ENCODE measurements at places on chromosomes 4 and X.

- DNase-seq = no peak
These were observed 103.6 kb upstream of the TEX13D start for GRCh38 chrX:124228849-124229248.

- DNase-seq = no peak
These were observed 206.0 kb downstream of the BCOR start for GRCh38 chrX:39891781-39892180.

DNA sequence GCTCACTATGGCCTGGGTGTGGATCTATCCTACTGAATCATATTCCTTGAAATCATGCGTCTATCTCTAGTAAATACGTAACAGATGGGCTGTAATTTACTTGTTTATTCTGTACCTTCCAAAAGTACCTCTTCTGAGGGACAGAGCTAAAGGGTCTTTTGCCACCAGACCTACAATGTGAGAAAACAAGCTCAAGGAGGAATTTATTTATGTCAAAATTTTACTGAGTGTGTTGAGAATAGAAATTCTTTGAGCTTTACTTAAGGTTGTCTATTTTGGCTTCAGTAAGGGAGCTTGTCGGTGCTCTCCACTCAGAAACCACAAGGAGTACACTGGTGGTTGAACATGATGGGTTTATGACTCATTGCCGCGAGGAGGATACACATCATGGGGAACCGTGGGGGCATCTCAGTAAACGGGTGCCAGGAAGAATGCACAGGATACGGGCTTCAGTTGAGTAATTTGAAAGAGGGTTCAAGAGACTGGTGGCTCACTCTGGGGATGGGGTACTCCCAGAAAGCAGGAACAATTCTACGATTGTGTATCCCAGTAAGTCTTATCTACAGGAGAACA is 3.0 kb downstream of the ANK2 start:
- no peak for DNase-seq

- DNase-seq = no peak
These were observed 138.8 kb upstream of the IL15 start for GRCh38 chr4:141497627-141498026.

DNA sequence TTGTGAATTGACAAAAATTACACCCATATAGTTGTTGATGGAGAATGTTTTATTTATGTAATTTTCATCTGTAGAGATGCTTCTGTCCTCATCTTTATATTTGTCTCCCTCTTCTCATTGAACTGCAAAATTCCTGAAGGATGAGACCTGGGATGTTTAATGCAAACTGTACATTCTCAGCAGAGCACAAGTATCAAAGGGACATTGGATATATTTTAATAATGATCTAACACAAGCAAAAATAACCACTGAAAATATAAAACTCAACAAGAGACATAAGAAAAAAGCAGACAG is 28.6 kb downstream of the UGDH start:
- DNase-seq = no peak

GRCh38 chrX:40504801-40505605 is 75.8 kb upstream of the ATP6AP2 start:
- no peak for DNase-seq

GRCh38 chr4:6391186-6391851 is 81.1 kb downstream of the PPP2R2C start:
- no peak for DNase-seq

All from stimulated activated CD8-positive, alpha-beta memory T cell treated with anti-CD3 and anti-CD28 coated beads, Interleukin-15, amount 100 ng/mL, for 1 hour (primary cell).